Left renal cortex interstitium (tissue), 4 donors: ENCODE measurements at places on chromosomes 2 and 18.

GRCh38 chr2:2018713-2019410 is 274.5 kb upstream of the PXDN start:
- no peak for DNase-seq

GRCh38 chr18:49021433-49022129 is 70.8 kb upstream of the SMAD7 start:
- DNase-seq, result no peak

- DNase-seq, result no peak
These were observed 128.0 kb upstream of the HNRNPA3 start for GRCh38 chr2:177084607-177085006.

DNA sequence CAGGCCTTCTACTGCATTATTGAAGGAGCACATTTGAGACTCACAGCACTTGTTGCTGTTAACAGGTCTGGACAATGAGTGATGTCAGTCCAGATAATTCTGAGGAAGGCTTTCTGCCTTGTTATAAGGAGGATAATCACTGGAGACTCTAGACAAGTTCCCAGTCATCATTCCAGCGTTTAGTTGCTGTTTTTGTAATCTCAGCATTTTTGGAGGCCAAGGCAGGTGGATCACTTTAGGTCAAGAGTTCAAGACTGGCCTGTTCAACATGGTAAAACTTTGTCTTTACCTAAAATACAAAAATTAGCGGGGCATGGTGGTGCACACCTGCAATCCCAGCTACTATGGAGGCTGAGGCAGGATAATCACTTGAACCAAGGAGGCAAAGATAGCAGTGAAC is 39.6 kb upstream of the TRIM43B start:
- DNase-seq, result no peak

DNA sequence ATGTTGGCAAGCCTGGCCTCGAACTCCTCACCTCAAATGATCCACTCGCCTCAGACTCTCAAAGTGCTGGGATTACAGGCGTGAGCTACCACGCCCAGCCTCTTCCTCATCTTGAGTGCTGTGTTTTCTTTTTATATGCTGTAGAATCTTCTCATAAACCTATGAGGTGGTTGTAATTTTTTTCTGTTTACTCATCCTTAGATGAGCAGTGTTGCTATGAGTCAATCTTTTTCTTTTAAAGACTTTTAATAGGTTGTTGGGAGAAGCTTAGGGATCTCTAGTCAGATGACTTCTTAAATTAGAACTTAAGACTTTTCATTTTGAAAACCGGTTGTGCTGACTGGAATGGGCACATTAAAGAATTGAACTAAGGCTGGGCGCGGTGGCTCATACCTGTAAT is 8.7 kb upstream of the AAK1 start:
- DNase-seq, result no peak

DNA sequence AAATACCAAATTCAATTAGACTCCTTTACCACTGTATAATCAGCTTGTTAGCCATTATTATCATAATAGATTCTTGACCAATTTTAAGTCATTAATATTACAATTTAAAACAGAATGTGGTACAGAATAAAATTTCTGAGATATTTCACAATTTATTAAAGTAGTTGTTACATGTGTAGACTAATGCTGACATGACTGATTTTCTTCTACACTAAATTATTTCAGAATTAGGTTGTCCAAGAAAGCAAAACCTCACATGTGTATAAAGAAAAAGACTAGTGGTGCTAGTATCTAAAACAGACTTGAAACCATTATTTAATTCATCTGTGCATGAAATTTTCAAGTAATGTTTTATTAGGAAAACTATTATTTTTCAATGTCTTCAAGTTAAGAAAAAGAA is 79.2 kb upstream of the COL3A1 start:
- no peak for DNase-seq

DNA sequence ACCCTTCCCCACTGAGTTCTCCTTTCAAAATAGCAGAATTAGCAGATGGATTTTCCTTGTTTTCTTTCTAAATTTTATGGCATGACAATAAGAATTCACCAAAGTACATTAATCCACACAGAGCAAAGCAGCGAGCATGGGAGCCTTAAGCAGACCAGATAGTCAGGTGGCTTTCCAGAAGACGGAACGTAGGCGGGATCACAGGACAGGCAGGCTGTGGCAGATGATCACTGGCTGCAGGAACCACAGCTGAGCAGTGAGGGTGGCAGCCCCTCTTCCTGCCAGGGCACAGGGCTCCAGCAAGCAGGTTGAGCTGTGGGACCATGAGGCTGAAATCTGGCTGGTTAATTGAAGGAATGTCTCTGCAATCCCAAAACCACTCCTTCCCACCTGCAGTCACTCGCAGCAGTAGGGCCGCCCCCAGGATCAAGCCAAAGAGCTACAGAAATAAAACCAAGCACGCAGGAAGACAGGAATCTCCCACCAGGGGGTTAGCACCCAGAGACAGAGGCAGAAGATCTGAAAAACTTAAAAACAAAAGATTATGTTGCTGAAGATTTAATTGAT is 259.9 kb downstream of the EIPR1 start:
- no peak for DNase-seq

GRCh38 chr2:120917886-120918285 is 182.2 kb downstream of the GLI2 start:
- DNase-seq, result no peak

DNA sequence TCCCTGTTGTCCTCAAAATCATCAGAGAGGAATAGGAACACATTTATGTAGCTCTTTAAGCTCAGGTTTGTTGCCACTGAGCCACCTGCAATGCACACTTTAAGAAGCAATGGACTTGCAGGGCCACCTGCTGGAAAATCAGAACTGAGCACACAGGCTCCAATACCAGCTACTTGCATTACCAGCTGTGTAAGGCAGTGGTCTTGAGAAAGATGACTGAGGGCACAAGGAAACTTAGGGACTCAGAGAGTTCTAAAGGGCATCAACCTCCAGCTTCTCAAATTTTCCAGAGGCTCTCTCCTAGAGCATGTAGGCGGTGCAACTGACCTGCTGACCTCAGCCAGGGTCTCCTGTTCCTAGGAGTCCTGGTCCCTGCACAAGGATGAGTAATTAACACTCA is 2.5 kb upstream of the CNDP2 start:
- DNase-seq, result no peak

DNA sequence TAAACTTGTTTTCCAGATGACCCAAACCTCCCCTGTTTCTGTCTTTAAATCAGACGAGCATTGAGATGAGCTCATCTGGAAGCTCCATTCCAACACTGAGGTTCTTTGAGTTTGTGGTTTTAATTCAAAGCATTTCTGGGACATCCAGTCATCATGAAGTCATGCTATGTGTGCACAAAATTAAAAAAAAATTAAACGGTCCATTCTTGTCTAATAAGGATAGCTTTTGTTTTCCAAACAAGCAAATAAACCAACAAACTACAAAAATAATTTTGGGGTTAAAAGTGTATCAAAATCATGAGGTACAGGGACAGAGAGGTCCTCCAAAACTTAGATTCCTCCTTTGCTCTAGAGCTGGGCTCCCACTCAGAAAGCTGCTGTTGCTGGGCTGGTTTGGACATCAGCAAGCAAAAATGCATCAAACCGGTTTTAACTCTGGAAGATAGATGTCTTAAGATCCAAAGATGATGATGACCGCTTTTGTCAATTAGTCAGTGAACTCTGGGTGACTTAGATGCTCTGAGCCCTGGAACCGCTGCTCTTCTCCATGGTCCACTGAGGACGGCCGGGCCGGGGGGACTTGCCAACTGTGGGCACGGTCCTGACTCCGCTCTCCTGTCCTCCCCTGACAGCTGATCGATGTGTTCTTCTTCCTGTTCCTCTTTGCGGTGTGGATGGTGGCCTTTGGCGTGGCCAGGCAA is 65.4 kb downstream of the TRPM8 start:
- DNase-seq, result no peak

DNA sequence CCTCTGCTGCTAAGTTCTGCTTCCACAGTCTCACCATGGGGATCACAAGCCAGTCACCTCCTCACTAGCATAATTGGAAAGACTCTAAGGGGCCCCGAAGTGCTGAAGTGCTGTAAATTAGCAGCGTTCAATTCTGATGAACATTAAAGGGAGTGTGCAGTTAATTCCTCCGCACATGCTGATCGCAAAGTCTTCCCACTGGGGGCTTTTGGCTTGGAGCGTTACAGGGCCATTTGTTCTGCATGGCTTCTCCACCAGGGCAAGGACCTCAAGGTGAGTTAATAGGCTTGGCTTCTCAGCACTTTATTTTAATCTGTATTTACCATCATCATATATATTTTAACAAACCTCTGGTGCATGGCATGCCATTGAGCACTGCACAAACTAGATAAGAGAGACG is 216.3 kb upstream of the PARD3B start:
- DNase-seq, result no peak
